Peyer's patch (tissue), 4 donors: ENCODE measurements at places on chromosomes 2 and 18. TPM values are rescaled to one million over a fixed set of nuclear protein-coding genes. Genes with fewer than 3 reads are reported as not detected.

DNA sequence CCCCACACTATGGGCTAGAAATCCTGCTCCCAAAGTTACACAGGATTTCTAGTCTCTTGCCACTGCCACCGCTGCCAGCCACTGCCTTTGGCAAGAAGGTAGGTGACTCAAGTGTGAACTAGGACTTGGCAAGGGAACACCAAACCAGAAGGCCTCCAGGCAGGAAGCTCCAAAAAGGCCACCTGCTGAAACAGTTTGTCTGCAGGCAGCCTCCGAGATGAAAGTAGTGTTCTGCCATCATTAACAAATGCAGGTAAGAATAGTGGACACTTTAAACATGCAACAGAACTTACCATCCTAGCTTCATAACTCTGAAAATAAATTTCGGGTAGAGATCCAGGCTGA is 3.9 kb downstream of the ANKRD44 start:
- H3K36me3 ChIP-seq, result no peaks in the 10 kb centered on the region
- DNase-seq, result peak; percentile 64
- peak overlapping the region; percentile 72 for H3K27ac ChIP-seq
- H3K4me3 ChIP-seq, result no peak overlapping the region
- H3K4me1 ChIP-seq, result peaks cover 23% of the 10 kb centered on the region

DNA sequence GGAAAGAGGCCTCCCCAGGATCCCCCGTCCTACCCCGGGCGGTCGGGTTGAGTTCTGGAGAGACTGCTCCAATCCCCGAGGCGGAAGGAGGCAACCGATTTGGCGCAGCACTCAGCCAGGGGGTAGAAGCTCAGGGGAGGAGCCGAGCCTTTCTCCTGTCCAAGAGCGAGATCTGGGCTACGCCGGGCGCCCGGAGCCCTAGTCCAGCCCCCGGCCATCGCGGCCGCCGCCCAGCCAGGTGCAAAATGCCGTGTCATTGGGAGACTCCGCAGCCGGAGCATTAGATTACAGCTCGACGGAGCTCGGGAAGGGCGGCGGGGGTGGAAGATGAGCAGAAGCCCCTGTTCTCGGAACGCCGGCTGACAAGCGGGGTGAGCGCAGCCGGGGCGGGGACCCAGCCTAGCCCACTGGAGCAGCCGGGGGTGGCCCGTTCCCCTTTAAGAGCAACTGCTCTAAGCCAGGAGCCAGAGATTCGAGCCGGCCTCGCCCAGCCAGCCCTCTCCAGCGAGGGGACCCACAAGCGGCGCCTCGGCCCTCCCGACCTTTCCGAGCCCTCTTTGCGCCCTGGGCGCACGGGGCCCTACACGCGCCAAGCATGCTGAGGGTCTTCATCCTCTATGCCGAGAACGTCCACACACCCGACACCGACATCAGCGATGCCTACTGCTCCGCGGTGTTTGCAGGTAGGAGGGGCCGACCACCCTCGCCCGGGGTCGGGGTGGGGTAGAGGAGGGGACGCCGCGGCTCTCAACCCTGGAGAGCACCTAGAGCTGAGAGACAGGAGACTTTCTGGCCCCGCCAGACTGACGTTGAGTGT is at the start of gene DYSF:
TSS of gene DYSF (plus strand) at position 158 of the 817 bp plus-strand sequence.
- no peaks in the 10 kb centered on the region for H3K4me1 ChIP-seq
- peak within 1 kb of the TSS; percentile 29 for H3K4me3 ChIP-seq
- H3K36me3 ChIP-seq, result no peaks in the 10 kb centered on the region
- H3K27ac ChIP-seq, result peak within 1 kb of the TSS; percentile 54
- no peaks in the 10 kb centered on the region for H3K27me3 ChIP-seq

GRCh38 chr18:3875376-3875775 is 425.4 kb downstream of the TGIF1 start:
- no peak for DNase-seq
- H3K27me3 ChIP-seq, result no peaks in the 10 kb centered on the region
- no peak overlapping the region for H3K4me3 ChIP-seq
- H3K27ac ChIP-seq, result no peak overlapping the region

GRCh38 chr2:44360749-44361329 is 455 bp downstream of the PREPL start:
- no peaks in the 10 kb centered on the region for H3K27me3 ChIP-seq
- peak; percentile 17 for DNase-seq
- H3K27ac ChIP-seq, result peak overlapping the region; percentile 91
- H3K4me1 ChIP-seq, result no peaks in the 10 kb centered on the region

DNA sequence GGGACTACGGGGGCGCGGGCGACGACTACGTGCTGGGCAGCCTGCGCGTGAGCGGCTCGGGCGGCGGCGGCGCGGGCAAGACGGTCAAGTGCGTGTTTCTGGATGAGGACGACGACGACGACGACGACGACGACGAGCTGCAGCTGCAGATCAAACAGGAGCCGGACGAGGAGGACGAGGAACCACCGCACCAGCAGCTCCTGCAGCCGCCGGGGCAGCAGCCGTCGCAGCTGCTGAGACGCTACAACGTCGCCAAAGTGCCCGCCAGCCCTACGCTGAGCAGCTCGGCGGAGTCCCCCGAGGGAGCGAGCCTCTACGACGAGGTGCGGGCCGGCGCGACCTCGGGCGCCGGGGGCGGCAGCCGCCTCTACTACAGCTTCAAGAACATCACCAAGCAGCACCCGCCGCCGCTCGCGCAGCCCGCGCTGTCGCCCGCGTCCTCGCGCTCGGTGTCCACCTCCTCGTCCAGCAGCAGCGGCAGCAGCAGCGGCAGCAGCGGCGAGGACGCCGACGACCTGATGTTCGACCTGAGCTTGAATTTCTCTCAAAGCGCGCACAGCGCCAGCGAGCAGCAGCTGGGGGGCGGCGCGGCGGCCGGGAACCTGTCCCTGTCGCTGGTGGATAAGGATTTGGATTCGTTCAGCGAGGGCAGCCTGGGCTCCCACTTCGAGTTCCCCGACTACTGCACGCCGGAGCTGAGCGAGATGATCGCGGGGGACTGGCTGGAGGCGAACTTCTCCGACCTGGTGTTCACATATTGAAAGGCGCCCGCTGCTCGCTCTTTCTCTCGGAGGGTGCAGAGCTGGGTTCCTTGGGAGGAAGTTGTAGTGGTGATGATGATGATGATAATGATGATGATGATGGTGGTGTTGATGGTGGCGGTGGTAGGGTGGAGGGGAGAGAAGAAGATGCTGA is 1.4 kb downstream of the SOX11 start:
- no peaks in the 10 kb centered on the region for H3K4me1 ChIP-seq
- H3K36me3 ChIP-seq, result no peaks in the 10 kb centered on the region
- no peak overlapping the region for H3K4me3 ChIP-seq
- no peak for DNase-seq
- H3K27me3 ChIP-seq, result peaks cover 47% of the 10 kb centered on the region
- H3K27ac ChIP-seq, result no peak overlapping the region

- H3K27ac ChIP-seq, result no peak overlapping the region
- H3K4me1 ChIP-seq, result peaks cover 20% of the 10 kb centered on the region
- H3K27me3 ChIP-seq, result no peaks in the 10 kb centered on the region
- DNase-seq, result no peak
Measured at GRCh38 chr2:73107211-73107926, 5.4 kb downstream of the RAB11FIP5 start.

PSMA8 gene
- total RNA-seq, result not detected

MYCN gene
- total RNA-seq, result 3.9 TPM

- no peaks in the 10 kb centered on the region for H3K36me3 ChIP-seq
- H3K27ac ChIP-seq, result no peak overlapping the region
- no peaks in the 10 kb centered on the region for H3K27me3 ChIP-seq
- no peak overlapping the region for H3K4me3 ChIP-seq
Measured at GRCh38 chr2:129087133-129087813, 768.6 kb upstream of the HS6ST1 start.

LIPT1 gene
- total RNA-seq, result 9.8 TPM

EDAR gene
- 0.38 TPM for total RNA-seq

DNA sequence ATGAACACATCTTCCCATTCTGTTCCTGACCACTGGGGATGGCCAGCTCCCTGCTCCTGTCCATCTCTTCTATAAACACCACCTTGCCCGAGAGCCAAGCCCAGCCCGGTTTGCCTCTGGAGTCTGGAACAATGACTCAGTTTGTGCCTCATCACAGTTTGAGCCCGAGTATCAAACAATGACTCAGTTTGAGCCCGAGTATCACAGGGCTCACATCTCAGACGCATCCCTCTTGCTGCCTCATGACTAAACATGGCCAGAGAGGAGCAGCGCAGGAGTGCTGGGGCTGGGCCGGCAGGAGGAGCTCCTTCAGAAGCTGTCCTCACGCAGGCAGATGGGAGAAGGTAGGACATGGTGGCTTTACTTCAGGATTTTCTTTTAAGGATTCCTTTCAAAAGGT is 68.7 kb downstream of the PXDN start:
- no peak for DNase-seq
- no peaks in the 10 kb centered on the region for H3K36me3 ChIP-seq
- H3K4me1 ChIP-seq, result no peaks in the 10 kb centered on the region
- H3K27ac ChIP-seq, result peak overlapping the region; percentile 71
- no peak overlapping the region for H3K4me3 ChIP-seq

UGT1A10 gene
- total RNA-seq, result 168 TPM

- H3K4me1 ChIP-seq, result peaks cover 37% of the 10 kb centered on the region
- H3K27ac ChIP-seq, result no peak overlapping the region
- no peaks in the 10 kb centered on the region for H3K27me3 ChIP-seq
Measured at GRCh38 chr2:105888625-105889024, 143.9 kb downstream of the NCK2 start.

GRCh38 chr2:159030674-159031380 is 62.4 kb downstream of the TANC1 start:
- peak; percentile 69 for DNase-seq
- H3K27me3 ChIP-seq, result no peaks in the 10 kb centered on the region
- no peak overlapping the region for H3K4me3 ChIP-seq
- no peaks in the 10 kb centered on the region for H3K4me1 ChIP-seq
- peak overlapping the region; percentile 24 for H3K27ac ChIP-seq

DNA sequence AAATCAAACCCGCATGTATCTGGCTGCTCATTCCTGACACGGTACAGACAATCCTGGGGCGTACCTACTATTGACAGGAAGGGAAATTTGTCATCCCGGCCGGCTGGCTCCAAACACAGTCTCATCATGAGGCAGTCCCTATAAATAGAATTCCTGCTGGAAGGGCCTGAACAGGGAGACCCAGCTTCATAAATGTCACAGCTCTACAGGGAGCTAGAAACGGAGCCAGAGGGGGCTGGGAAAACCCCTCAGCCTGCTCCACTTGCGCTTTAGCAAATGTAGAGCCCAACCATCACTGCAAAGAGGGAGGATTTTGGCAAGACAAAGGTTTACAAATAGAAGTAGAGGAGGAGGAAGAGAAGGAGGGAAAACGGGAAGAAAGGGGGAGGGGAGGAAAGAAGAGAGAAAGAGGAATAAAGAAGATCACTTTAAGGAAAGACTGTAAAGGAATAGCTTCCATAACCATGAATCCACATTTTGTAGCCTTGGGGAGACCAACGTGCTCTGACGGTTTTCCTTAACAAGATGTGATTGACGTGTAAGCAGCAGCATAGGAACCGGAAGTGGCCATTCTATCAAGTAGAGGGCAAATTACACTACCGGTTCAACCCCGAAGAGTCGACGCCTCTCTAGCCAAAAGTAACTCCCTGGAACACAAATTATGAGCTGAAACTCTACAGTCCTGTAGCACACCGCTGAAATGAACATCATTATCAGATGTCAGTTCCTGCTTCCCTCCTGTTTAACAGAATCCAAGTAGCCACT is 56.8 kb upstream of the TTN start:
- H3K4me1 ChIP-seq, result no peaks in the 10 kb centered on the region
- no peaks in the 10 kb centered on the region for H3K36me3 ChIP-seq
- no peak for DNase-seq
- no peak overlapping the region for H3K27ac ChIP-seq

MARCO gene
- total RNA-seq, result 8.2 TPM

GRCh38 chr2:60998628-60999545 is 18.6 kb upstream of the PEX13 start:
- no peaks in the 10 kb centered on the region for H3K36me3 ChIP-seq
- no peak overlapping the region for H3K27ac ChIP-seq
- no peak overlapping the region for H3K4me3 ChIP-seq
- no peaks in the 10 kb centered on the region for H3K4me1 ChIP-seq

ATP6V1C2 gene
- 0.47 TPM for total RNA-seq

GRCh38 chr2:174025271-174026121 is 60.3 kb upstream of the SP3 start:
- peak; percentile 24 for DNase-seq
- peak overlapping the region; percentile 64 for H3K27ac ChIP-seq
- no peak overlapping the region for H3K4me3 ChIP-seq
- H3K4me1 ChIP-seq, result peaks cover 16% of the 10 kb centered on the region
- H3K36me3 ChIP-seq, result no peaks in the 10 kb centered on the region

- H3K4me3 ChIP-seq, result no peak overlapping the region
- no peak for DNase-seq
- H3K36me3 ChIP-seq, result peaks cover 18% of the 10 kb centered on the region
- no peaks in the 10 kb centered on the region for H3K4me1 ChIP-seq
- H3K27ac ChIP-seq, result no peak overlapping the region
- H3K27me3 ChIP-seq, result no peaks in the 10 kb centered on the region
Measured at GRCh38 chr2:15363734-15364133, 197.4 kb downstream of the NBAS start.

DNA sequence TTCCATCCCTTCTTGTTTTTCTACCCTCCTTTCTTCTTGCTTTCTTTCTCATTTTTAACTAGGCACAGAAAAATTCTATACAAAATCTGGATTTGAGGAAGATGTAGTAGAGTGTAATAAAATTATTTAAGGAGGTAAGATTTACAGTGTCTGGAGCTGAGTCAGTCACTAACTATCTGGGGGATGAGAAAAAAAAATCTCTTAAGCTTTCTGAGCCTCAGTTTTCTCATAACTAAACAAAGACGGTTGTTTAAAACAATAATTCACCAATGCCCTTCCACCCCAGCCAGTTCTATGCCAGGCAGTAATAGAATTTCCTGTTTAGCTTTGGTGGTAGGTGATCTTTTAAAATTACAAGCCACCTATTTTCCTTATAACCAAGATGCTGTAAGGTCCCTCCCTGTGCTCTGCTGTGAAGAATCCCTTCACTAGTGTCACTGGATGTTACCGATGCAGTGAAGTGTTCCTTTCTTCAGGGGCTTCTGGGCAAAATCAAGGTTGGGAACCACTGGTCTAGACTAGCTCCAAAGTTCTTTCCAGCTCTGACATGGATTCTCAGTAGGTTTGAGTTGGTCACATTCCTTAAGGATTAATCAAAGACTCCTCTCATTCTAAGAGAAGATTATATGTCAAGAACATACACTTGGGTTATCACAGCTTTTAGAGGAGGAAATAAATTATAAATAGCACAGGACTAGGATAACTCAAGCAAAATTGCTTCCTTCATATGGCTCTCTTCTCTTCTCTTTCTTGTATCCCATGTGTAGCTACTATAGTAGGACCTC is 289.0 kb downstream of the CDH2 start:
- no peak overlapping the region for H3K27ac ChIP-seq
- no peaks in the 10 kb centered on the region for H3K27me3 ChIP-seq
- H3K4me1 ChIP-seq, result no peaks in the 10 kb centered on the region
- no peak overlapping the region for H3K4me3 ChIP-seq

GRCh38 chr2:222671259-222672067 is at the start of gene MOGAT1:
TSS of gene MOGAT1 (plus strand) at chr2:222671658. CDS start at chr2:222671786, 128 bp downstream.
- no peaks in the 10 kb centered on the region for H3K36me3 ChIP-seq
- DNase-seq, result peak; percentile 58
- peak within 1 kb of the TSS; percentile 3 for H3K4me3 ChIP-seq
- H3K27me3 ChIP-seq, result peaks cover 7% of the 10 kb centered on the region
- H3K4me1 ChIP-seq, result no peaks in the 10 kb centered on the region
- H3K27ac ChIP-seq, result no peak within 1 kb of the TSS

GRCh38 chr2:147133286-147133908 is 711.4 kb upstream of the ACVR2A start:
- DNase-seq, result no peak
- no peaks in the 10 kb centered on the region for H3K36me3 ChIP-seq
- H3K4me3 ChIP-seq, result no peak overlapping the region
- H3K4me1 ChIP-seq, result no peaks in the 10 kb centered on the region
- no peaks in the 10 kb centered on the region for H3K27me3 ChIP-seq
- no peak overlapping the region for H3K27ac ChIP-seq

- no peak for DNase-seq
- no peak overlapping the region for H3K27ac ChIP-seq
- H3K4me1 ChIP-seq, result no peaks in the 10 kb centered on the region
- no peak overlapping the region for H3K4me3 ChIP-seq
- no peaks in the 10 kb centered on the region for H3K27me3 ChIP-seq
- no peaks in the 10 kb centered on the region for H3K36me3 ChIP-seq
Measured at GRCh38 chr2:111688482-111688881, 195.5 kb downstream of the ANAPC1 start.
